ENCODE measurements at places on chromosomes 7 and 10.
A peak's percentile ranks its signal among the peaks of the same experiment; 100 is the strongest.

- no peak for DNase-seq
Observed at GRCh38 chr10:34102893-34103506, 712.1 kb downstream of the PARD3 start.

- no peak for DNase-seq
Observed at GRCh38 chr7:31337002-31337565, 3.4 kb downstream of the NEUROD6 start.

DNA sequence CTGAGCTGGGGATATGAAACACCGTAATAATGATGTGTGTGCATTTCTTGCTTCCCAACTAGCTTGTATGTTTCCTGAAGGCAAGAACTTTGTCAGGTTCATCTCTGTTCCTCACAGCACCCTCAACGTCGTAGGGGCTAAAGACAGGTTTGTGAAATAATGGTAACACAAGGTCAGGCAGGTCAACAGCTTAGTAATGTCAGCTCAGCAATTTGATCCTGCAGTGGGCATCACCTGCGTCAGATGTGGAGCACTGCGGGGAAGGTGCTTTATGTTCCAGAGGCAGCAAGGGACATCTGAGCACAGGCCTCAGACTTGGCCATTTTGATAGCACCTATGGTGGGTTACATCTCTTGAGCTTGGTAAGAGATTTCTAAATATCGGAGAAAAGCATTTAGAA is 51.8 kb upstream of the BTBD16 start:
- no peak for DNase-seq

- DNase-seq, result peak; percentile 62
Observed at GRCh38 chr10:49611166-49611815, 1.2 kb downstream of the SLC18A3 start.

DNA sequence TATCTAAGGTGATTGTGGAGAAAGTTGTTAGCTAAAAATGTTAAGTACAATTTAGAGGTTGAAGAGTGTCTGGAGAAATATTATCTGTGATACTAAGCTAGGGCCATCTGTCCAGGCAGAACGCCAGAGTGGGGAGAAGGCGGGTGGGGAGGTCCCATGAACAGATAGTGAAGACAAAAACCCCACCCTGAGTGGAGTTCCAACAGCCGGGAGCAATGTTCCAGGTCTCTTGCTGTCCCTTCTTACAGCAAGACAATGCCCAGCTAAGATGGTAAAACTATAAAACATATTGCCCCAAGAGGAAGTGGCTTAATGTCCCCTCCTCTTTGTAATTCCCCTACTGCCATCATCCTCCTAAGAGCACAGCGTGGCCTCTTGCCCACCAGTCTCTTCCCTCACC is 10.4 kb upstream of the IL15RA start:
- no peak for DNase-seq

DNA sequence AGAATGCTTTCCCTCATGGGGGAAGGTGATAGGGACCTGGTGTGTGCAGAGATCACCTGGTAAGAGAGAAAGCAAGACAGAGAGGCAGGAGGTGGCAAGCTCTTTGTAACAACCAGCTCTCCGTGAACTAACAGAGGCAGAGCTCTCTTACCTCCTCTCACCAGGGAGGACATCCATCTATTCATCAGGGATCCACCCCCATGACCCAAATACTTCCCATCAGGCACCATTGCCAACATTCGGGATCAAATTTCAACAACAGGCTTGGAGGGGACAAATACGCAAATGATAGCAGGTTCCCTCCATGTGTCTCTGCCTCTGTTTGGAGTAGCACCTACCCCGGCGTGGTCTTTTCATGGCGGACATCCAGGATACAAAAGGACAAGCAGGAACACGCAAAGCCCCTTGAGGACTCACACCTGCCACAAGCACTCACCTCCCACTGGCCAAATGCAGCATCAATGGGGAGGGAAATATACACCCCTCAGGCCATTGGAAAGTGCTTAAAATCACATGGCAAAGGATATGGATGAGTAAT is 431.2 kb upstream of the AUTS2 start:
- DNase-seq, result no peak

GRCh38 chr7:11776039-11776438 is 56.0 kb downstream of the THSD7A start:
- no peak for DNase-seq

- DNase-seq, result no peak
Observed at GRCh38 chr7:30249316-30249715, 35.1 kb upstream of the ZNRF2 start.

- DNase-seq, result no peak
Observed at GRCh38 chr10:17847585-17848296, 38.6 kb downstream of the MRC1 start.

DNA sequence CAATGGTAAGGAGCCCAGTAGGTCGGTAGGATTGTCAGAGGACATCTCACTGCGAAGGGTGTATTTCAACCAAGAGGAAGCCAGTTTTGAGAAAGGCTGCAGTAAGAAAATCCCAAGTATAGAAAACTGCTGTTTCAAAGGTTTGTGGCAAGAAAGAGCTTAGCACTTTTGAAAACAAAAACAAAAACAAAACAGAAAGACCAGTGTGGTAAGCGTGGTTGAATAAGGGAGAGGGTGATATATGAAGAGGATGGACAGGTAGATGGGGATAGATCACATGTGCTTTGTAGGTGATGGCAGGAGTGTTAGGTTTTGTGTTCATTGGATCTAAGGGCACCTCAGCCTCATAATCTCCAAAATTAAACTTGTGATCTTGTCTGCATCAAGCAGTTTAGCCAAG is 141.6 kb upstream of the WNT16 start:
- DNase-seq, result no peak

DNA sequence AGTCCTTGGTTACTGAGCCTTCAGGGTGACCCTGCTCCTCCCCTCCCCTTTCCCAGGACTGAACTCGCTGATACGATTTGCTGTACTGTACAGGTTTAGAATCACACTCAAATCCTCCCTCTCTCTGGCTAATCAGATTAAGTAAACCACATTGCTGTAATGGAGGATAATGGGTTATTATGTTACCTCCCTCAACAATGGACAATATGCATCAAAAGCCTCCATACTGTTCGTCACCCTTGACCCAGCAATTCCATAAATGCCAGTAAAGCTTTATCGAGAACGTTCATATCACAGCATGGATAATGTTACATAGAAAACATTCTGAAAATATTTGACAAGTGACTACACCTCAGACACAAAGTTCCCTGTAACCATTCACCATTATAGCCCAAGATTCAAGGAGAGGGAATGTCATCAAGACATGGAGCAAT is 61.7 kb downstream of the FAM107B start:
- no peak for DNase-seq

GRCh38 chr10:121899727-121900126 is 28.1 kb downstream of the ATE1 start:
- no peak for DNase-seq

GRCh38 chr7:27614095-27614494 is 48.6 kb downstream of the HIBADH start:
- no peak for DNase-seq

DNA sequence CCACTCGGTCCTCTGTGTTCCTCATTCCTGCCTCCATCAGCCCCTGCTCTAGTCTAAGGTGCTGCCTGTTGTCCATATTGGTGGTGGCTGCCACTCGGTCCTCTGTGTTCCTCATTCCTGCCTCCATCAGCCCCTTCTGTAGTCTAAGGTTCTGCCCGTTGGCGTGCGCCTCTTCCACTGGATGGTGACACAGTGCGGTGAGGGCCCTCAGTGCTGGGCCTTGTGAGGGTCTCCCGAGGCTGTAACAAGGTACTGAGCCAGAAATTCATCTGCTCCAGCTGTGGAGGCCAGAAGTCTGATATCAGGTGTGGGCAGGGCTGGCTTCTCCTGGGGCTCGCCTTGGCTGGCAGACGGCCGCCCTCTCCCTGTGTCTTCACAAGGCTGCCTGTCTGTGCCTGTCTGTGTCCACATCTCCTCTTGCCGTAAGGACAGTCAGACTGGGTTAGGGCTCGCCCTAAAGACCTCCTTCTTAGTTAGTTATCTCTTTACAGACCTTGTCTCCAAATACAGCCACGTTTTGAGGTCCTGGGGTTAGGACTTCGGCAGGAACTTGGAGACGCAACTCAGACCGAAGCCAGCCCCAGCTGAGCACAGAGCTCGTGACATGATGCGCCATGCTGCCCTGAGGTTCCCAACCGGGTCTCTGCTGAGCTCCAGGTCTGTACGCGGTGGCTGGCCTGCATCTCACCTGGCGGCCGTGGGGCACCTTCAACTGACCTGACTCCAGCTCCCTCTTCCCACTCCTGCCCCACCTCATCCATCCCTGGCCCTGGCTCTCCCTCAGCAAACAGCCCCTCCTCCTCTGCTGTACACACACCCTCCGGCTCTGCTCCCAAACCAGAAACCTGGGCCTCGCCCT is 181.4 kb upstream of the SHH start:
- no peak for DNase-seq

DNA sequence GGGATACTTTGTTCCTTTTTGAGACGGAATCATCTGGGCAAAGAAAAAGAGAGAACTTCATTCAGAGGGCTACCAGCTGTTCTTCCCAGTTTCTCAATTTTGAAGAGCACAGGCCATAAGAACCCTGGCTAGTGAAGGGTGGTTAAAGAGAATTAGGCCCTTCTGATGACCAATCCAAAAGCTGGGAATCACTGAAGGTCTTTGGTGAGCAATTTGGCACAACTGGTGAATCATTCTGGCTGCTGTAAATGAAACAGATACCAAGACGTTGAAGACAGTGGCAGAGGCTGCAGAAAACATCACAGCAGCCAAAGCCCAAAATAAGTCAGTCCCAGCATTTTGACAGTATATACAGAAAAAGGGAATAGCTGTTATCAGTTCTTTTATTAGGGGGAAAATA is 5.1 kb downstream of the RAPGEF5 start:
- DNase-seq, result no peak

- no peak for DNase-seq
Observed at GRCh38 chr10:71158902-71159301, 53.5 kb upstream of the UNC5B start.

GRCh38 chr10:106535304-106535953 is 629.1 kb downstream of the SORCS1 start:
- DNase-seq, result no peak

- DNase-seq, result no peak
Observed at GRCh38 chr10:88205842-88206446, 342.5 kb downstream of the PTEN start.

GRCh38 chr10:19168584-19168983 is 120.0 kb downstream of the MALRD1 start:
- DNase-seq, result no peak

GRCh38 chr10:101780818-101781654 is 2.2 kb downstream of the NPM3 start:
- no peak for DNase-seq

GRCh38 chr10:98901441-98902110 is 334.1 kb downstream of the HPSE2 start:
- no peak for DNase-seq

DNA sequence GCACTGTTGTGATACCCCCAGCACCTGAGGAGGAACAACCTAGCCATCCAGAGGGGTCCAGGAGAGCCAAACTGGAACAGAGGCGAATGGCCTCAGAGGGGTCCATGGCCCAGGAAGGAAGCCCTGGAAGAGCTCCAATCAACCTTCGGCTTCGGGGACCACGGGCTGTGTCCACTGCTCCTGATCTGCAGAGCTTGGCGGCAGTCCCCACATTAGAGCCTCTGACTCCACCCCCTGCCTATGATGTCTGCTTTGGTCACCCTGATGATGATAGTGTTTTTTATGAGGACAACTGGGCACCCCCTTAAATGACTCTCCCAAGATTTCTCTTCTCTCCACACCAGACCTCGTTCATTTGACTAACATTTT is 1.6 kb upstream of the CASP2 start:
- no peak for DNase-seq
